SHP77 treated with DMSO at 0.1 percent for 48 hours (cell line): ENCODE measurements at places on chromosomes 16 and 17.

DNA sequence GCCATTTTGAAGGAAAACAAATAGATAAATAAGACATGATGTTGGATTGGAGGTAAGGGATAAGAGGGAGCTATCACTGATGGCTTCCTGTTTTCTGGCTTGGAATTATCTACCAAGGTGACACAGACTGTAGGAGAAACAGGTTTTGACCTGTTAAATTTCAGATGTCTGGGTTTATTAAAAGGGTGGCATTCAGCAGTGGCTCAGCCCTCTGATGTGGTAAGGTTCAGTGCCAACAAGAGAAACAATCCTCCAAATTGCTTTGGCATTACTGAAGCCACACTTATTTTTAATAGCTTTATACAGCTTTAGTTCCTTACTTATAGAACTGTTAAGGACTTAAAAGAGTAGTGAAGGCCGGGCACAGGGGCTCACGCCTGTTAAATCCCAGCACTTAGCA is 37.0 kb upstream of the AKAP1 start:
- DNase-seq: no peak

DNA sequence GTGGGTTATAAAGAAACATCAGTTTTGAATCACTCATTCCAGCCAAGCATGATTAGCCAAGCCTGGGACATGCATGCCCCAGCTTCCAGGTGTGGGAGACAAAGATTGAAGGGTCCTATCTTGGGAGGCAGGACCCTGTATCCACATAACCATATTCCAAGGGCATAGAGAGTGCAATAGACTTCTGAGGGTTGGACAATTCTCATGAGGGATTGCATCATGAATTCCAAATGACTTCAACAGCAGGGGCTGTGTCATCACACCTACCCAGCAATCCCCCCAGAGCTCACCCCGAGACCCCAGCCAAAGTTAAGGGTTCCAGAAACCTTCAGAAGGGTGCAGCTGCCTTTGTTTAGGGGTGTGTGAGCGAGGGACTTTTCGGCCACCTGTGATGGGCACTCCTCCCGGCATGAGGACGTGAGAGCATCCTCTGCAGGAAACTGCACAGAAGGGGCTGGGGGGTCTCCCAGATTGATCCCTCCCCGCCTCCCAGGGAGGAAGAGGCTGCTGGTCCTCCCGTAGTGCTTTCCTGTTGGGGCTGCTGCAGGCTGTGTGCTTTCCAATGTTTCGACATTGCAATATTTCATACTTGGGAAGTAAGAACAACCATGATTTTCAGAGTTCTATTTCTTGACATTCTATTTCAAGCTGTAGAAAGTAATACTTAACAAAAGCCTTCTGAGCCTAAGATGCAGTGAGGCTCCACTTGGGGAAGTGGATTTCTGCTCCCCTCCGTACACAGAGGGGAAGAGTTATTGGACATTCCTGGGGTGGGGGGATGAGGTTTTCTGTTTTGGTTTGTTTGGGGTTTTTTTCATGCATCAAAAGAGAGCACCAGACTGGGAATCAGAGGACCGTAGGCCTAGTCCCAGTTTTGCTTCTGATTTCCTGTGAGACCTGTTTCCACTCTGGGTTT is 13.3 kb upstream of the PITPNM3 start:
- no peak for DNase-seq

- no peak for DNase-seq
Observed at GRCh38 chr17:41504246-41504977, 1.0 kb downstream of the KRT13 start.

GRCh38 chr17:27478901-27479538 is 22.8 kb downstream of the KSR1 start:
- no peak for DNase-seq

DNA sequence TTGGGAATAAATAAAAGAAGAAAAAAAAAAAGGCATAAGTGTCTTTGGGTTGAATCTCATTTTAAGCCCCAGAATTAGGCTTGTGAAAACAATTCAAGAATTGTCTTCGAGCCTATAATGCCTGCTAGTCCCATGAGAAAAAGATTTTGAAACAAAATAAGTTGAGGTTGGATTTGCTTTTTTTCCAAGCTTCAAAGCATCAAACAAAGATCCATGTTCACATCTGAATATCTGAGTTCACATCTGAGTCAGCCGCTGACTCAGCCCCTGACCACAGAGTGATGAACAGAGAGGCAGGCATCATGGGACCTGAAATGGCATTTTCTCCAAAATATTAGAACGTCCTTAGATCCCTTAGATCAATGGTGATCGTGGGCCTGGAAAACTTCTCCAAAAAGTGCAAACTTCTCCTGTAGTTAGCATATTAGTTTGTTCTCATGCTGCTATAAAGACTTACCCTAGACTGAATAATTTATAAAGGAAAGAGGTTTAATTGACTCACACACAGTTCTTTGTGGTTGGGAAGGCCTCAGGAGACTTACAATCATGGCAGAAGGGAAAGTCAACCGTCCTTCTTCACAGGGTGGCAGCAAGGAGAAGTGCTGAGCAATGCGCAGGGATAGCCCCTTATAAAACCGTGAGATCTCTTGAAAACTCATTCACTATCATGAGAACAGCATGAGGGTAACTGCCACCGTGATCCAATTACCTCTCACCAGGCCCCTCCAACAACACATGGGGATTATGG is 294.6 kb upstream of the HSBP1 start:
- DNase-seq: no peak

DNA sequence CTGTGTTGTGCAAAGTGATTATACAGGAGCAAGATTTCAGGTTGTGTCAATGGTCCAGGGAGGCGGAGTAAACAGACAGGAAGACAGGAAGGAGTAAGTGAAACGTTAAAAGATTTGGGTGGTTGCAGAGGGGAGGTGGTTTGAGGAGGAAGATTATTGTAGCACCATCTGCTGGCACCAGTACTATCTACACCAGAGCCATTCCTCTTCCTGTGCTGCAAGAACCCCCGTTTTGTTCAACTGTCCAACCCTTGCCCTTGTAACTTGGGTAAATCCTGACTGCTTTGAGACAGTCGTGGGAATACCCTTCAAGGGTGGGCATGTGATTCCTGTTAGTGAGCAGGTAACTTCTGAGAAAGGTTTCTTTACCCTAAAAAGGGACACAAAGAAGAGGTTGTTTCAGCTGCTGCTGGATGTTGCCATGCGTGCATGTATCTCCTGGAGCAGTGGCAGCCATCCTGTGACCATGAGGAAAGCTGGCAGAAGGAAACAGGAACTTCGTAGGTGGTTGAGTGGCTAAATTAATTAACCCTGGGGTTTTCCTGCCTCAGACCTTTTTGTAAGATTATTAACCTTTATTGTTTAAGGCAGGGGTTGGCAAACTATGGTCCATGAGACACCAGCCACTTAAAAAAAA is 124.1 kb downstream of the PRKCA start:
- no peak for DNase-seq

- no peak for DNase-seq
Observed at GRCh38 chr17:76271669-76272540, 6.8 kb downstream of the UBALD2 start.

DNA sequence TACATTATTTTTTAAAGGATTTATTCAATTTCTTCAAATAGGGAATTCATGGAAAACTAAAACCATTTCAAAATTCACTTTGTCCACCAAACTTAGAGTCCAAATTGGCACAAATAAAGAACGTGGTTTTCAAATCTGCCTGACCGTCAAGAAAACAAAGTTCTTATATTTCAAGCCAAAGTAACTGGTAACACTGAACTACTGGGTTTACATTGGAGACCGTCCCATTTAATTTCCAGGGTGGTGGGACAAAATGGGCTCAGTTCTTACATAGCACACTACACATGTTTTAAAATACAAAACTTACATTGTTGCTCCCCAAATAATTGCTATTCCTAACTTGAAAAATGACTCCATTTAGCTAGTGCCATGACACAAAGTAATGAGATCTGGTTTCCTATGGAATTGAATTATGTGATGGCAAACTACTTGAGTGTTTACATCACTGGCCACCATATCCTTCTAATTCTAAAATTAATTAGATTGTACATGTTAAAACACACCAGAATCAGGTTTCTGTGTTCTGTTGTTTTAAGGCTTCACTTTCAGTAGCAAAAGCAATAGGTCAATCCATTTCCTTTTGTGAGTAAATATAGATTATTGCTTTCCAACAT is 6.5 kb downstream of the PSME3IP1 start:
- DNase-seq: no peak

DNA sequence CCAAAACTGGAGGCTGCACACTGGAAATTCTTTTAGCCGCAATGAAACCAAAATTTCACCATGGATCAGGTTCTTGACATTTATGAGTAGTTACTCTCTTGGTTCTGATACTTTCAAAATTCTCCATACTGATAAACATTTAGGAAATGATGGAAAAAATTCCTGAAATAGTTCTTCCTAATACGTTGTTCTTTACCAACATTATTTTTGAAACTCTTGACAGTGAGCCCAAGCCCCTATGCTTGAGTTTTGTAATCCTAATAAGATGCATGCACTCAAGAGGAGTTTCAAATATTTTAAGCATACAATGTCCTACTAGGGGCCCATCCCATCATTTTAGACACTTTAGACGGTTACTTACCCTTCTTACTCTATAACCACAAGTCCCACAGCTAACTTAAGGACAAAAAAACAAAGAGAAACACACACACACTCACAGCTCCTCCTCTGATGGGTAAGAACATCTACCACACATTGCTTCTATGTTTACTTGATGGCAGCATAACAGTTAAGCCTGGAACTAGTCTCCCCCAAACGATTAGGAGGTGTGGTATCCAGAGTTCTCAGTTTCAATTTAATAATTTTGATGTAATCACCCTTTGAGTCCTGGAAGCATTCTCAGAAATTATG is 3.7 kb downstream of the VEZF1 start:
- DNase-seq: no peak

GRCh38 chr16:84332975-84333684 is 35.2 kb upstream of the ATP2C2 start:
- DNase-seq: no peak

DNA sequence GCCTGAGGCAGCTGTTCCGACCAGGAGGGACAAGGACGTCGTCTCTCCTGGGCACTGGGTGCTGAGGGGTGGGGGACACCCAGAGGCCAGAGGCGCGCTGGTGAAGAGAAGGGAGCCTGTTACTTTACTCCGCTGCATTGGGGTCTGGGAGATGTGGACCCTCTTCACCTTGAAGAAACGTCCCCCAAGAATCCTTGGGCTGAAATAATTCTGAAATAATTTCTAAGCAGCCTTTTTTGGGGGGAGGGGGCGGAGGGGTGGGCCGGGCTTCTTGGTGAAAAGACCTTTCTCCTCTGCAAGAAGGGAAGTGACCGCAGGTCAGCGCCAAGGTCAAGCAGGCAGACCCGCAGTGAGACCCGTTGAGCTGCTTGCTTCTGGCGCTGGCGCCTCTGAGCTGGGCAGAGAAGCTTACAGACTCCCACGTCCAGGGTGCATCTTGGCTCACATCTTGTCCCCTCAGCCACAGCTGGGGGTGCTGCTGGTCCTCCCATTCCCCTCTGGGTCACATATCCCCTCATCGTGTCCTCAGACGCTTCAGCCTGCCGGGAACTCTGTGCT is 1.1 kb downstream of the SYT17 start:
- no peak for DNase-seq

DNA sequence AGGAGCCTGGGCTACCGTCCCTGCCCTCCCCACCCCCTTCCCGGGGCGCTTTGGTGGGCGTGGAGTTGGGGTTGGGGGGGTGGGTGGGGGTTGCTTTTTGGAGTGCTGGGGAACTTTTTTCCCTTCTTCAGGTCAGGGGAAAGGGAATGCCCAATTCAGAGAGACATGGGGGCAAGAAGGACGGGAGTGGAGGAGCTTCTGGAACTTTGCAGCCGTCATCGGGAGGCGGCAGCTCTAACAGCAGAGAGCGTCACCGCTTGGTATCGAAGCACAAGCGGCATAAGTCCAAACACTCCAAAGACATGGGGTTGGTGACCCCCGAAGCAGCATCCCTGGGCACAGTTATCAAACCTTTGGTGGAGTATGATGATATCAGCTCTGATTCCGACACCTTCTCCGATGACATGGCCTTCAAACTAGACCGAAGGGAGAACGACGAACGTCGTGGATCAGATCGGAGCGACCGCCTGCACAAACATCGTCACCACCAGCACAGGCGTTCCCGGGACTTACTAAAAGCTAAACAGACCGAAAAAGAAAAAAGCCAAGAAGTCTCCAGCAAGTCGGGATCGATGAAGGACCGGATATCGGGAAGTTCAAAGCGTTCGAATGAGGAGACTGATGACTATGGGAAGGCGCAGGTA is 762 bp downstream of the CDK12 start:
- DNase-seq: no peak

DNA sequence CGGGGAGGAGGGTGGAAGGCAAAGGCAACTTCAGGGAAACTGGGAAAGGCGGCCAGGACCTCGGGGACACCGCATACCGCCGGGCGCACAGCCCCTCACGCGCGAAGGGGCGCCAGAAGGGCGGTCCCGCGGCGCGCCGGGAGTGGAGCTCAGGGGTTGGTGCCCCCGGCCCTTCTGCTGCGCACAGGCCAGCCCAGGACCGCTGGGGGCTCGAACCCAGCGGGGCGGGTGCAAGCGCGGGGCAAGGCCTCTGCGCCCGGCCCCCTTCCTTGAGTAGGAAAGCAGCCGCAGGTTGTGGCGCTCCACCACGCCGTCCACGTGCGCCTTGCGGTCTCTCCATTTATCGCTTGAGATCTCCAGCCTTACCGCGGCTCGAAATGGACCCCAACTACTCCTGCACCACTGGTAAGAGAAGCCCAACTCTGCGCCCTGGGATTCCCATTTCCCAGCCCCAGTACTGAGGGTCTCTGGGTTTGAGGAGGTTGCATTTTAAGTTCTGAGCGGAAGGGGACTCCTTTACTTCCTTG is 3.0 kb upstream of the MT1A start:
- no peak for DNase-seq

DNA sequence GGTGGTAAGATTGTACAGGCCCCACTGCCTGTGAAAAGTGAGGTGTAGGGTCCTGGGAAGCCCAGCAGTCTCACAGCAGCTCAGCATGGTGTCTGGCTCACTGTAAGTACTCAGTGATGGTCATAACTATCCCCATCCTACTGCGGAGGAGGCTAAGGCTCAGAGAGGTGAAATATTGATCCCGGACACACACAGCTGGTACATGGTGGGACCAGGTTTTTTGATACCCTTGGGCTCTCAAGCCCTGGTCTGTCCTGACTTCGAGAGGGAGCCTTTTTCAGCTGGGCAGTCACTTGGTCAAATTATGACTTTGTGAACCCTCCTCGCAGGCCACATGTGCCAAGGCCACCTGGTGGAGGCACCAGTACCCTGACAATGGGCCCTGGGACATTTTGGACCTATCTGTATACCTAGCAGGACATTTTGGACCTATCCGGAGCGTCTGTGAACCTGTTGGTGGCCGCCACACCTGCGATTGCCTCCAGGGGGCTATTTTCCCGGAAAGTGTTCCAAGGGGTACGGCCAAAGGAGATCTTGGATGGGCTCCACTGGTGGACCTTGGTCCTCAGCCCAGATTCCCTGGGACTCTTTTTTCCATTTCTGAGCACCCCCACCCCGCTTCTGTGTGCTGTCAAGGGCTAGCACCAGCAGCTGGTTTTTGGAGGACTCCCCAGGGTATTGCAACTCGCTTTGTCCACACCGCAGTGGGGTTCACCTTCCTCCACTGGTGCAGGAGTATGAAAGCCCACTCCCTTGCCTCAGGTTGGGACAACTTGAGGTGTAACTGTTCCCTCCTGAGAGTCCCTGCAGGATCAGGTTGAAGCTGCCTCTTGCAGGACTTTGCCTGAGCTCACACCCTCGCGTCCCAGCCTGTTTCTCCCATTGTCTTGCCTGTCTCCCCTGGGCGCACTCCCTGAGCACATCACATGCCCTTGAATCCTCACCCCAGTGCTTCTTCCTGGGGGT is 83.6 kb upstream of the NKD1 start:
- DNase-seq: no peak

GRCh38 chr17:32191306-32191705 is 49.0 kb downstream of the RHOT1 start:
- DNase-seq: no peak
